ENCODE measurements at places on chromosomes 5 and 9.

DNA sequence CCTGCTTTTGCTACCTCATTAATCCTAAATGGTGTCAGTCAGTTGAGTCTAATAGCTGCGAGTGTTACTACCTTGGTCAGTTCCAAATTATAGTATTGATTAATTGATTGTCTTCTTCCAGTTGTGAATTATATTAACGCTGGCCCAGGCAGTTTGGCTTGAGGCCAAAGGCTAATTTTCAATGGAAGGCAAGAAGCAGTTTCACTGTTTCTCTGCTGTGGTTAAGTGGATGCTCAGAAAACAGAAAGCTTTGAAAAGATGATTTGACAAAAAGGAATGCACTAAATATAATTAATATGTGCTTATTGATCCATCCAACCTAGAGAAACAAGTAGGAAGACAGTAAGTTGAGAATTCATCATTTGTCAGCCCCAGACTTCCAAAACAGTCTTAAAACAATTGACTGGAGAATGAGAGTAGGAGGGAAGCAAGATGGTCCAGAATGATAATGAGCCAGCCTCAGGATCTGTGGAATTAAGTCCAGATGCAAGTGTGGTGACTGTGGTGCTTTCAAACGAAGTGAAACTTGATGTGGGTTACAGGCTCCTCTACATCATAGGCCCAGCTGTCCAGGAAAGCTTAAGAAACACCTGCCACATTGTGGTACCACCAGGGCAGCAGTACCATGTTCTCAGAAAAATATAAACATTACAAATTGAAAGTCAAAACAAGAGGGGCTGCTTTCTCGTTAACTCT lies 1371.0 kb upstream of the DMAC1 start:
- no peak for DNase-seq

- no peak for DNase-seq
Observed at GRCh38 chr9:98456156-98456613, 200.7 kb upstream of the TBC1D2 start.

DNA sequence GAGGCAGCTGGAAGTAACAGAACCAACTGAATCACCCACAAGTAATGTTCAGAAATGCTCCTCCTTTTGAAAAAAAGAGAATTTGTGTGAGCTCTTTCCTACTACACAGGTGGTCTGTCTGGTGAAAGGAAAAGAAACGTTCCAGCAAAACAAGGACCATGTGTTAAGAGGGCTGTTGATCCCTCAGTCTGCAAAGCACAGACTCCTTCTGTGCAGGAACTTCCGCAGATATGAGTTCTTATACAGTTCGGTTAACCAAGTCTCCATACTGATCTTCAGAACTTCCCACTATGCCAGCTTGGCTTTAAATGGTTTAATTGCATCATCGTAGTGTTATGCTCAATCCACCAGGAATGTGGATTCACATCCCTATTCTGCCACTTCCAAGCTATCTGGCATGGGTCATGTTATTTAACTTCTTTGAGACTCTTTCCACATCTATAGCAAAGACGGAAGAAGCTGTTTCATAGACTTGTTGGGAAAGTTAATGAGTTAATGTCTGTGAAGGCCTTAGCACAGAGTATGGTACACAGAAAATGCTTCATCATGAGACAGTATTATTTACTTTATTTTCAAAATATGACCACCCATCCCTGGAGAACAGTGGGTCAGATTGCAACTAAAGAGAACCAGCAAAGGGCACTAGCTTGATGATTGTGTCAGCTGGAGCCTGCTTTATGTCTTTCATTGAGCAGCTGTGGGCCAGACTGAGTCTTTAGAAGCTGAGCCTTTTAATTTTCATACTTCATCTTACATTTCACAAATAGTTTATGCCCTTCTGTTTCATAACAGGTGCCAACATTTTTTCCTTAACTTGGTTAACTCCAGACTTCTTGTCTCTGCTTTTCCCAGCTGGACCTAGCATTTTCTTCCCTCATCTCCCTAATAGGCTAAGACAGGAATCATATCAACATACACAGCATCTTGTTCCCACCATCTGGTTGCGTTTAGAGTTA lies 89.9 kb downstream of the MAMDC2 start:
- DNase-seq, result no peak

GRCh38 chr5:133363807-133364587 lies 248.3 kb downstream of the FSTL4 start:
- no peak for DNase-seq

DNA sequence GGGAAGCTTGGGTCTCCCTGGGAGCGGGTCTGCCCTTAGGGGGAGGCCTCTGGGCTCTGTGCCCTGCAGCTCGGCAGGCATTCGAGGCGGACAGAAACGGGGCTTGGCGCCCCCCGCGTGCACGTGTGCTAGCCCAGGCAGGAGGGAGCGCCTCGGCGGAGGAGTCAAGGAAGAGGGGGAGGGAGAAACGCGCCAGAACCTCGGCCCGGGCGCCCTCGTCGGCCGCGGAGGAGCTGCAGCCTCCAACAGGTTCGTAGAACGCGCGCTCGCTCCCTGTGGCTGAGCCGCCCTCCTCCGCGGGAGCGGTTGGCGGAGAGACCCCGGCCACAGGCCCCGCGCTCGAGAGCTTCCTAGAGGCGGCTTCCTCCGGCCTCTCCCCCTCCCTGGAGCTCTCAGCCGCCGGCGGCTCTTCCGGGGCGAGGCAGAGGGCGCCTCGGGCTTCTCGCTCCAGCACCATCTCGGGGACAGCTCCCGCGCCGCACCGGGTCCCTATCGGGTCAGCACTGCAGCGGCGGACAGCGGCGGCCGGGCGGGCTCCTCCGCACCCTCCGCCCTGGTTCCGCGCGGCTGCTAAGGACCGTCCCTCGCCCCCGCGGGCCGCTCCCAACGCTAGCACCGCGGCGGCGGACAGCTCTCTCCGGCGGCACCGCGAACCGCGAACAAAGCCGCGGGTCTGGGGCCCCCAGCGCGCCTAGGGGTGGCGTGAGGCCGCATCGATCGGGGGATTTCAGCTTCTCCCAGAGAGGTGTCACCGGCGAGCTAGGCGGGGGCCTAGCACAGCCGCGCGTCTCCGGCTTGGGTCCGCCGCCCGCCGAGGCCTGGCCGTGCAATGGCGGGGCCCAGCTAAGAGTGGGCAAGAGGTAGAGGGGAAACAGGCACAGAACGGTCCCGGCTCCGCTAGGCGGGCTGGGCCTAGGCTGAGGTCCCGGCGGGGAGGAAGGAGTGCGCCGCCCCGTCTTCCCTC lies 74.6 kb upstream of the CPLX2 start:
- DNase-seq, result peak; percentile 54

DNA sequence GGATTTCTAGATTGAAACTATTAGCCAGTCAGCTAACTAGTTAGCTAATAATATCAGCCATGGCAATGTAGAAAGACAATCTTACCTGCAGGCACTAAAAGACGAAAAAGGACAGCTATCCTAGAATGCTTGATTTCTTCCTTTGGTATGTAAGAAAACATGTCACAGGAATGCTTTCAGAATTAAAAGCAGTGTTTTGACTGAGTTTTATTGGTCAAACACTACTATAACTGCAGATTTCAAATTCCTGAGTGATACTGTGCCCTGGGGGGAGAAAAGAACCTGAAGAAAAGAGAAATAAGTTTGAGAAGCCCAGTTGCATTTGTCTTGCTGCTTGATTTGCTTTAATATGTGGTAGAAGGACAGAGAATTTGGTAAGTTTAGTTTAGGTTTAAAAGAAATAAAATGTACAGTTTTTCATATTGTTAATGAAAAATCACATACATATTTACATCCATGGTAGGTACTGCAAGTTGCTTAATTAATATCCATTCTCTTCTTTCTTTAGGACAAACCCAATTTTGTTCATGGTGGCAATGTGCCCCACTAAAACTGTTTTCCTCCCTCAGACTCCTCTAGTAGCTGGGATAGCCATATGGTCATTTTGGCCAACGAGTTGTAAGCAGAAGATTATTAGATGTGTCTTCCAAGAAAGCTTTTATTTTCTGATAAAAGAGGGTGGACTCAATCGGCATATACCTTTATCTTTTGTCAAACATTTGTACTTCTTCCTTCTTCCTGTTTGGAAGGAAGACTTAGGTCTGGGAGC lies 4.3 kb upstream of the FAM169A start:
- no peak for DNase-seq

Measured in T1000 (cell line).